ENCODE measurements at places on chromosomes 1 and 21.

DNA sequence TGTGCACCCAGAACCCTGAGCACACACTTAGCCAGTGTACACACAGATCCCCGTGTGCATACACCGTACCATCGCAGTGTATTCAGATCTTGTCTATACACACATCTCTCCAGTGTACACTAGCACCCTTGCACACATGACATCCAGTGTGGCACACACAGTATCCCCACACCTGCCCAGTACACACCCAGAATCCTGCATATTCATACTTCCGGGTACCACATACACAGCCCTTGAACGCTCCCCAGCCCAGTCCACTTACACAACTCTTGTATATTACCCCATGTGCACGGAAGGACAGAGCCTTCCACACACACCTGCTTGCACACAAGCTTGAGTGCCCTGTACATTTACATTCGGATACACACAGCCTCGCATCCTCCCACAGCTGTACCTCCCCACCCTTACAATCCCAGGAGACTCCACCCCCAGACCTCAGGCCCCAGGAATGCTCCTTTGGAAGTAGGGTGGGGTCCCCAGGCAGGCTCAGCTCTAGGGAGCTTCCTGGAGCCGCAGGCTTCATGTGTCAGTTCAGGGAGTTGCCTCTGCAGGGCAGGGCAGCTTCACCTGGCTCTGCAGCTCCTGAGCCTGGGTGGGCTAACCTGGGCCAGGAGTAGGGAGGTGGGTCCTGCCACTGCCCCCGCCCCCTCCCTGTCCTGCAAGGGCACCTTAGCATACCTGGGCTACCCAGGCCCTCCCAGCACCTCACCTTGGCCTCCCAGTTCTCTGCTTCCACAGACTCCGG lies 46.2 kb downstream of the AHDC1 start:
- DNase-seq, result no peak

GRCh38 chr1:243281672-243282071 lies 25.8 kb downstream of the SDCCAG8 start:
- no peak for DNase-seq

- DNase-seq, result no peak
Measured at GRCh38 chr1:3714814-3715213, 37.4 kb upstream of the CCDC27 start.

DNA sequence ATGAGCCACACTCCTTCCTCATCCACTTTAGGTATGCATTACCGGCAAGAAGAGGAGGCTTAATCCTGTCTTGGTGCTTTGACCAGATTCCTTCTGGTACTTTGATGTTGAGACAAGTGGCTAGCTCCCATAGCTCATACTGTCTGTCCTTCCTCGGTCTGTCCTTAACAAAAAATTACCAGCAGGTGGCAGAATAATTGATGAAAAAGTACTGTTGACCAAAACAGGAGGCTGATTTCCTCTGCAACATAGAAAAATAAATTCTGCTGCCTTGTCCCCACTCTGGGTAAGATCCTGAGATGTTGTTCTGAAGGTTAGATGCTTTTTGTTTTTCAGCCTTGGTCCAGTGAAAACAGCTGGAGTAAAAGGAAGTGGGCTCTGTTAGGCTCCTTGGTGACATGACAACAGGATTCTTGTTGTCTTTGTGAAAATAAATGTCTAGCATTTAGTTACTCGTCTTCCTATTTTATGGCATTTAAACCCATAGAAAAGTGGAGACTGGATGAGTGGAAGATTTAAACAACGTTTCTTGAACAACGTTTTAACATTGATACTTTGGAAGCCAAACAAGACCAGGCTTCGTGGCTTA lies 11.2 kb upstream of the HJV start:
- peak; percentile 28 for DNase-seq

GRCh38 chr1:220339581-220339980 lies 67.3 kb upstream of the RAB3GAP2 start:
- no peak for DNase-seq

DNA sequence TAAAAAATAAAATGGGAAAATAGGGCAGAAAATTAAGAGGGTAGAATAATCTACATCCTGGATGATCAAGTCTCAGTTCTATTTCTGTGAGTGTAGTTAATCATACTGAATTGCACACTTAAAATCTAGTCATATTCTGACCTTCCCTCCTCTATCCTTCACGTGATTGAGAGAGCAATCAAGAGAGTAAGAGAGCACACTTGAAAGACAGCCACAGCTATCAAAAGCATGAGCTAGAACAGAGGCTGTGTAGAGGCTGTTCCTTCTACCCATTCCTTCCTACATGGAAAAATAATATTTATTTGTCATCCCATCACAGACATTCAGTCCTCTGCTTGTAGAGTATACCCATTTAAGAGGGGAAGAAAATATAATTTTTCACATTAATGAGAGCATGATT lies 52.4 kb downstream of the PHC2 start:
- no peak for DNase-seq

- no peak for DNase-seq
Measured at GRCh38 chr1:53091841-53092645, 30.0 kb downstream of the PODN start.

DNA sequence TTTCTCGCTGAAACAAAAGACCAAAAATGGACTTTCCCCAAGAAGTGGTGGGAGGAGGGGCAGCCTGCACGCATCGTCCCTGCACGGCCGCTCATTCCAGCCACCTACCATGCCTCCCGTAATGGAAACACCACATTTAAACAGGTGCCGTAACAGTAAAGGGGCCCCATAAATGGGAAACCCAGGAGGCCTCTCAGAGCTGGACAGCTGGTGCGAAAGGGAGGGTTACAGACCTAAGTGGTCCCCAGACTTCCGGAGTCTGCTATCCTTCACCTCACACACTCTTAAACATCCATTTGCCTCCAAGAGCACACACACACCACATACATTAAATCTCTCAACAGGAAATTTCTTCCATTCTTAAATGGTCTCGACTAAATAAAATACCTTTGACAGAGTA lies 120.7 kb upstream of the SOD1 start:
- DNase-seq, result peak; percentile 79

DNA sequence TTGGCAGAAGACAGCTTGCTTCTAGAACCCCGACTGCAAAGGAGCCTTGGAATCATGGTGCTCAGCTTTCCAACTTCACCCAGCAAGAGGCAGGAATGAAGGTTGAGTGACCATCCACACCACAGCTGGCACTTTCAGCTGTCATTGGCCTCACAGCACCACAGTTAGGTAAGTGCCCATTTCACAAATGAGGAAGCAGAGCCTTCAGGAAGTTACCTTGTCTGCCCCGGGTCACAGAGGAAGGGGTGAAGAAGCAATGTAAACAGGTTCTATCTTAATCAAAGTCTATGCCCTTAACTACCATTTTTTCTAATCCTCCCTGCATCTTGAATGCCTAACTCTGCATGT lies 156.0 kb downstream of the GLUL start:
- DNase-seq, result no peak

DNA sequence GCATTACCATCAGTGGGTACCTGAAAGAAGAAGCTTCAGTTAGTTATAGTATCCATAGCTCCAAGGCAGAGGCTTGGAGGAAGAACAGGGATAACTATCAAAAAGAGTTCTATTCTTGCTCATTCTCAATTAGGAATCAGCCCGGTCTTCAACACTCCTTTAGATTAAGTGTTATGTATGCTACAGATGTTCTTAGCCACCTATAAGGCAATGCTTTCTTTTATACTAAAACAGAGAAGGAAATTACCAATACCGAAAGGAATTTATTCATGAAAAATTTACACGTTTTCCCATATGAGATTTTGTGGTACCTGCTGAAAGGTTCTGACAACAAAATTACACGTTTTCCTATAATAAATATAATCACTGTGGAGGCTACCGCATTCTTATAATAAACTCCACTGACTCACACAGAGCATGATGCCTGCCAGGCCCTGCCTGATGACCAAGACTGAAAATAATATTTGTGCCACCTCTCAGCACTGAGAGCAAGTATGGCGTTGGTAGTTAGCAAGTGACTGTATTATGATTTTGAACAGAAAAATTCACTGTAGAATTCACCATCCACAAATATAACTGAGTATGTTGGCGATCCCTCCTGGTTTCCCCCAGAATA lies 58.3 kb downstream of the APP start:
- no peak for DNase-seq

DNA sequence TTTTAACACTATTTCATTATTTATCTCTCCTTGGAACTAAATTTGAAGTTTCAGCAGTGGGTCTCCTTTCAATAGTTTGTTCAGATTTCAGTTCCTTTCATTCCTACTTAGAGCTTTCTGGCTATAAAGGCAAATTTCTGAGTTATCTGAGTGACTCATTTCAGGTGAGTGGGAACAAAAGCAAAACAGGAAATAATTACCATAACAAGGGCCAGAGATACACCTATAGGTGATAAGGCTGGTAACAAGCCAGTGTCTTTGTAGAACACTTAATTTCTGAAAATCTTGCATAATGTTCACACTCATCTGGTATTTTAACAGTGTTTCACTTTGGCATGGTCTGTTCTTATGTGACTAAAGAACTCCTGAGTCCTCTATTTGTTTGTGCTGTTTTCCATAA lies 64.5 kb upstream of the PRRC2C start:
- no peak for DNase-seq

DNA sequence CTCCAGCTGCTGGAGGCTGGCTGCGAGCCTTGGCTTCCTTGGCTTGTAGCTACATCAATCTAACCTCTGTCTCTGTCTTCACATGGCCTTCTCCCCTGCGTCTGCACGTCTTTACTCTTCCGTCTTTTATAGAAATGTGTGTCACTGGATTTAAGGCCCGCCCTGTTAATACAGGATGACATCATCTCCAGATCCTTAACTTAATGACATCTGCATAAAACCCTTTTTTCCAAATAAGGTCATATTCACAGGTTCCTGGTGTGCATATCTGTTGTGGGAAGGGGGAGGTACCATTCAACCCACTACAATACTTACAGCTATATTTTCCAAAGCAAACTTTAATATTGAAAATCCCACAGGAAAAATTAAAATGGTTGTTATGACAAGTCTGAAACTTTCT lies 165.3 kb upstream of the FOXD3 start:
- DNase-seq, result no peak

- no peak for DNase-seq
Measured at GRCh38 chr1:101235696-101236515, 913 bp upstream of the S1PR1 start.

- no peak for DNase-seq
Measured at GRCh38 chr1:172637522-172637921, 21.4 kb upstream of the FASLG start.

DNA sequence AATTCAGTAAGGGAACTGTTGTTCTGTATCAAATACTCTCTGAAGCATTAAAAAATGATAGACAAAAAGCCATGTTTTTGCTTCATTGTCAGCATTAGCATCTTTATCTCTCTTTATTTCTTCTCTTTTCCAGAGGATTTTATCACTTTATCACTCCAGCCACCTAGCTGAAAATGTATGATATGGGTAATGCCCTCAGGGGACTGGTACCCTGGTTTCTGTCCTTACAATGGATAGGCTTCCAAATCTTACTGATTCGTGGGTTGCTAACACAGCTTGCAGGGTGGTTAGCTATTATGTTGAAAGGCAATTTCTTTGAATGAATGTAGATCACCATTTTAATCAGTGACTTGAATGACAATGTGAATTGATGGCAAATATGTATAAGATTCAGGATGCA lies 23.3 kb upstream of the HRNR start:
- DNase-seq, result no peak

GRCh38 chr1:157241185-157241538 lies 103.0 kb upstream of the ETV3 start:
- no peak for DNase-seq

DNA sequence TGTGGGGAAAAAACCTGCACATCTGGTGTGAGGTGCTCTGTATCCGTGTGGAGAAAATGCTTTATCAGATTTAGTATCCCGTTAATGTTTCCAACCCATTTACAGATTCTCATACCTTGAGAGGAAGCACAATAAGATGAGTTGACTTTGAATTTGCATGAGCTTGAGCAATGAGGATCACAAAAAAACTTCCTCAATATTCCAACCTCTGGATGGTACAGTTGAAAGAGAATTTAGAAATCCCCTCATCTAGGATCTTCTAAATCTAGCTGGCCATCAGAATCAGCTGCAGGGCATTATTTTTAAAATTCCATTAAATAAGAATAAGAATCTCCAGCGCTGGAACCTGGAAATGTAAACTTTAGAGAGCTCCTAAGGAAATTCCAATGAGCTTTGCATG lies 82.5 kb upstream of the NR5A2 start:
- no peak for DNase-seq

GRCh38 chr1:110617589-110617988 lies 11.4 kb upstream of the KCNA2 start:
- no peak for DNase-seq

GRCh38 chr1:67767103-67767782 lies 66.0 kb downstream of the GNG12 start:
- no peak for DNase-seq

DNA sequence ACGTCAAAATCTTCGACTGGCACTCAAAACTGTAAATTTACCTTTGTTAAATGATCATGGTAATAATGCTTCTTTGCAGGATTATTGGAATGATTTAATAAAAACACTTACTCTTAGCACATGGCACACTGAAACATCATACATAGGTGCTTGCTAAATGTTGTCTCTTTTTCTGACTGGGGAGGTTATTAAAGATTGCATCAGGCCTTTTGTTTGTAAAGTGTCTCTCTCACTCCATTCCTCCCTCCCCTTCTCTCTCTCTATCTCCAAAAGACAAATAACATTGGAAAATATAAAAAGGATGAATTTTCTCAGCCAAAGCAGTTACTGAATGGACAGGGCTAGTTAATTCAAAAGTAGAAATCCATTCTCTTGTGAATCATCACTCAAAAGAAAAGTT lies 404.2 kb downstream of the DPYD start:
- no peak for DNase-seq

GRCh38 chr1:75787524-75787923 lies 1.5 kb downstream of the RABGGTB start:
- no peak for DNase-seq

DNA sequence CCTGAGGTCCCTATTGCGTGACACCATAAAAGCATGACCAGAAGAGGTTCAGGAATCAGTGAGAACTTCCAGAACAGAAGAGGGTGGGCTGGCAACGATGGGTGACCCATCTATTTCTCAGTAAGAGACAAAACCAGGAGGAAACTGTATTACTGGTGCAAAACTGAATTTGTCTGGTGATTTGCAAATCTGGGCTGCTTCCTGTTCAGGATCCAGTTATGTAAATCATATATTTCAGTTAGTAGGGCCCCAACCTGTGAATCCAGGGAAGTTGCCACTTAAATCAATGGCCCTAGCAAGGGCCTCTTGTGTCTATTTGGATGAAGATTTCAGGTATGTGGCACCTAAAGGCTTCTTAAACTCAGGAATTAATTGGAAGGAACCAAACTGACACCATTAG lies 23.1 kb upstream of the SMAP2 start:
- DNase-seq, result no peak

- DNase-seq, result no peak
Measured at GRCh38 chr1:1609822-1610485, 5.3 kb upstream of the MIB2 start.

- no peak for DNase-seq
Measured at GRCh38 chr1:233081735-233082134, 131.3 kb downstream of the NTPCR start.

GRCh38 chr1:234199476-234200127 lies 173.7 kb upstream of the COA6 start:
- DNase-seq, result no peak

All from NCI-H524 treated with DMSO at 0.1 percent for 48 hours (cell line).